Tibial nerve (tissue), 4 donors: ENCODE measurements at places on chromosomes 2 and 18. TPM values are rescaled to one million over a fixed set of nuclear protein-coding genes. Genes with fewer than 3 reads are reported as not detected.

The SPHKAP gene
- not detected for total RNA-seq

The DSG4 gene
- total RNA-seq = not detected

The MAP3K19 gene
- not detected for total RNA-seq

The PROKR1 gene
- not detected for total RNA-seq

The PDE1A gene
- total RNA-seq = 40.0 TPM

The SEPTIN10 gene
- 104 TPM for total RNA-seq

The PDCD1 gene
- total RNA-seq = 0.22 TPM

The NT5DC4 gene
- not detected for total RNA-seq
